GM20000 (cell line): ENCODE measurements at places on chromosomes 16 and 17.

DNA sequence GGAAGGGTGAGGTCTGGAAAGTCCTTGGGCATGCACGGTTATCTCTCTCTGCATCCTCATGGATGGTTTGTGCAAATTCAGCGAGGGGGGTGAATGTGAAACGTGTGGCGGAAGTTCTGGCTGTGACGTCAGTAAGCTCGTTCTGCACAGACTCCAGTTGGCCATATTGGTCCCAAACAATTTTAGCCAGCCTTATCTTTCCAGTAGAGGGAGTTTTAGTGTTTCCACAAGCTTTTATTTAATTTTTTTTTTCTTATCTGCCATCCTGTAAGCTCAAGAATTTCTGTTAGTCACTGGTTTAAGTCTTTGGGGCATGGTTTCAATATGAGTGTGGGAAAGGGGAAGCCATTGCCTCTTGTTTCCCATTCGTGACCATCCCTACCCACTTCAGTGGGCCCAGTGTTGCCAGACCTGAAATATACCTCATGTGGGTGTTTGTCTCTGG is 39.0 kb downstream of the HLF start:
- DNase-seq, result no peak

GRCh38 chr17:44293509-44294226 is 14.7 kb upstream of the RUNDC3A start:
- no peak for DNase-seq

DNA sequence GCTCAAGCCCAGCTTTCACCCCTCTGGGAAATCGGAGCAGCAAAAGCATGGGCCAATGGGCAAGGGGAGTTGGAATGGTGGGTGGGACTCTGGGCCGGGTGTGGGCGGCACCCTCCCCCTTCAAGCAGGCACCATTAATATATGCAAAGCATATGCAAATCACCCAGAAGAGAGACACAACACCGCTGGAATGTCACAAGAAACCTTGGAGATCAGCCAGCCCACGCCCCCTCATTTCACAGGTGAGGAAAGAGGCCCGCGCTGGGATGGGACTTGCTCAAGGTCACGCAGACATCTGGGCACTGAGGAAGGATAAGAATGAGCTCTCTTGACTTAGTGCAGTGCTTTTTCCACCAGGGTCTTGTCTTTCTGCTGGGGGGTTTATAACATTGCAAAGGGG is 4.8 kb downstream of the SRCIN1 start:
- DNase-seq, result no peak

GRCh38 chr16:6835941-6836340 is 496.7 kb upstream of the RBFOX1 start:
- DNase-seq, result no peak

DNA sequence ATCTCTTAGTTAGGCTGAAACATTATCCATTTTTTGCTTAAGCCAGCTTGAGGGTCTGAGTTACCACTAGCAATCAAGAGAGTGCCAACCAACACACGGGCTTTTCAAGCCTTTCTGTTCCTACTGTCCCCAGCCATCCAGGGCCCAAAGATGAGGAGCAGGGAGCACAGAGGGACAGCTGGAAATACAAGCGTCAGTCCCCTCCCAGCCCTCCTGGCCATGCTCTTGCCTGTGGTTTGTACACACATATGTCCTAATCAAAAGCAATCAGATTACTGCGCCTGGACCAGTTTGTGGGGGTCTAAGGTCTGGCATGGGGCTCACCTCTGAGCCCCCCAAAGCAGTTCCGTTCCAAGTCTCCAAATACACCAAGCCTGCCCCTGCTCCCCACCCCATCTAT is 3.5 kb downstream of the CORO7 start:
- no peak for DNase-seq

GRCh38 chr16:57624806-57625500 is 3.5 kb upstream of the ADGRG1 start:
- DNase-seq, result no peak

DNA sequence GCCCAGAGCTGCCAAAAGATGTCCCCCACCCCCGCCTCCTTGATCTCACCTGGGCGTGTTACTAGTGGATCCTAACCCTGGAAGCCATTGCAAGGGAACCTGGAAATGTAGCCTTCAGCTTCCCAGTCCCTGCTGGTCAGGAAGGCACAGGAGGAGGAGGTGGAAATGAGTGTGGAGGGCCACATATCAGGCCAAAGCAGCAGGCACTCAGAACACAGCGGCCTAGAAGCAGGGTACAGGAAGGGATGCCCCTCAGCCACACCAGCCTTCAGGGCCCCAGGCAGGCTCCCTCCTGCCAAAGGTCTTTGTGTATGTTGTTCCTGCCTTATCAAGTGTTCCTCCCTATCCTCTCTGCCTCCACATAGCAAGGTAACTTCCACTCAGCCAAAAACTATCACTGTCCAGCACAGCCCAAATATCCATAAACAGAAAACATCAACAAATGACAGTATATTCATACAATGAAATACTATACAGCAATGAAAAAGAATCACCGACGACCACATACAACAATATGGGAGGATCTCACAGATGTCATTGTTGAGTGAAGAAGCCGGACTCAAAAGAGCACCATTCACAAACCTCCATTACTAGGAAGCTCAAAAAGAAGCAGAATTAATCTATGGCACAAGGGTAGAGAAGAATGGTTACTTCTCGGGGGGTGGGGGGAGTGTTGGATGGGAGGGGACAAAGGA is 28.2 kb upstream of the TNFRSF13B start:
- no peak for DNase-seq

DNA sequence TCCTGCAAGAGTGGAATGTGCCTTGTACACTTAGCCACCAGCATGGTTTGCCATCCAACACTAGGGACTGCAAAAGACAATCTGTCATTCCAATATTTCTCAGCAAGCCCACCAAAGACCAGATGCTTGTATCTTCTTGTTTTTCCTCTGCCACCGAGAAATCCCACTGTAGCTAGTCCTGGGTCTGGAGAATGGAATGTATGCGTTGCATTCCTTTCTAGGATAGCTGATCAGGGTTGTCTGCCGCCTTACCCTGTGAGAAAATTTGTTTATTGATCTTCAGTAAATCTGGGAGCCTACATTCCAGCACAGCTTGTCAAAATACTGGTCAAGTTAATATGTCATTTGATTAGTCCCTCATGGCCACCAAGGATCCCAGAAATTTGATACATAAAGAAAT is 28.1 kb upstream of the ADAMTS18 start:
- DNase-seq, result no peak
